ENCODE measurements at places on chromosomes 6 and 20. TPM values are rescaled to one million over a fixed set of nuclear protein-coding genes. Genes with fewer than 3 reads are reported as not detected.

The HLA-A gene
- total RNA-seq: 153 TPM

The RSPO3 gene
- 86.4 TPM for total RNA-seq

The MUC22 gene
- total RNA-seq: not detected

The MCHR2 gene
- total RNA-seq: not detected
